NT2/D1 (cell line): ENCODE measurements at places on chromosomes 1 and 21.

DNA sequence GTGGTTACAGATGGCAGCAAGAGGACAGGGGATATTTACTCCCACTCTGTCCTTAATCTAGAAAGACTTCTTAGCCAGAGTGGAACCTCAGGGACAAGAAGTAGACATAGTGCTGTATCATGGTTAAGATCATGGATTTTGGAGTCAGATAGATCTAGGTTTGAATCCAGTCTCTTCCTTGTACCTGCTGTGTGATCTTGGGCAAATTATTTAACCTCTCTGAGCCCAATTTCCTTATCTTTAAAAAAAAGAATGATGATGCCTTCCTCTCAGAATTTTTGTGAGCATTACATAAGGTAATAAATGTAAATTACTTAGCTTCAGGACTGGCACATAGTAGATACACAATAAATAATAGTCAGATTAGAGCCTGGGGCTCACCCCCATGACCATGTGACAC lies 78.4 kb downstream of the TAS1R2 start:
- no peak for DNase-seq

GRCh38 chr1:66764994-66765578 lies 12.8 kb downstream of the DYNLT5 start:
- peak; percentile 30 for DNase-seq

- no peak for DNase-seq
Observed at GRCh38 chr1:147811273-147811672, 50.9 kb upstream of the GJA5 start.

- no peak for DNase-seq
Observed at GRCh38 chr1:28512058-28512611, 6.3 kb downstream of the RCC1 start.

DNA sequence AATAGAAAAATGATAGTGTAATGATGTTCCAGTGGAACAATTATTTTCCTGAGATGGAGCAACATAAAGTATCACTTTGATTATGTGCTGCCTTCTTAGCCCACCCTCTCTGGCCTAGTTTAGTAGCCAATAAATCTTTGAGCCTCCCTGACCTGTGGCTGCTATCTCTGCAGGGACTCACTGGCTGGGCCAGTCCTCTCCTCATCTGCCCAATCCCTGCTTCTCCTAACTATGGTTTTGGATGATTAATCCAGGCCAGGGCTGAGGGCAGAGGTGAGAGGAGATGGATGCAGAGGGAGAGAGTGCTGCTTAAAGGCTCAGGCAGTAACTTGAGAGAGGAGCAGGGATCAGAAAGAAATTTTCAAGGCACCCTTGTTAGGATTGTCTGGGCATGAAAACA lies 89.0 kb upstream of the CD34 start:
- no peak for DNase-seq

GRCh38 chr21:16082038-16082816 lies 352.4 kb downstream of the USP25 start:
- no peak for DNase-seq

DNA sequence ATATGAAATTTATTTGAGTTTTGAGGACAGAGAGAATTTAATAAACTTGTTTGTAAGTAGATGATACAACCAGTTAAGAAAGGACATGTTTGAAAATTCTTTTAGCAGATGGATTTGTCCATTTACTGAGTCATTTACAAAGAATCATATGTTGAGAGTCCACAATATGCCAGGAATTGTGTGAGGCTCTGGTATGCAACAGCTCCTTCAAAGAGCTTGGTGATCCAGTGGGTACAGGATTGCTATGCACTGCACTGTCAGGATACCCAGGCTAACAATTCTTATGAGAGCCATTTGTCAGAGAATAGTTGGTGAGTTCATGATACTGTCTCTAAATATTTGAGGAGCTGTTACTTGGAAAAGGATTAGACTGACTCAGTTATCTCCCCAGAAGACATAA lies 11.0 kb downstream of the DNM3 start:
- DNase-seq = no peak

DNA sequence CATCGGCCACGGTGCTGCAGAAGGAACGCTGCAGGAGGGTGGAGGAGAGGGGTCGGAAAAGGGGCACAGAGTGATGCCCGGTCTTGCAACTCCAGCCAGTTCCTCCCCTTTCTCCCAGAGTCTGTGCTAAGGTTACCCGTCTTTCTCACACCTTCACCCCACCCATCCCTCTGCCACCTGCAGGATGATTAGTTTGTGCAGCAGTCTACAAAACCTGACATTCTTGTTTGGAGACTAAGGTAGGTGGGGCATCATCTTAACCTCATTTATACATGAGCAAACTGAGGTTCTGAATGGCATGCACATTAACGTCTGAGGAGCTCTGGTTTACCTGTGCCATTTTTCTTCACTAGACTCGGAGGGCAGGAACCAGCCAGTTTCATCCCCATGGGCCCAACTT lies 232.3 kb downstream of the GRIK3 start:
- no peak for DNase-seq

DNA sequence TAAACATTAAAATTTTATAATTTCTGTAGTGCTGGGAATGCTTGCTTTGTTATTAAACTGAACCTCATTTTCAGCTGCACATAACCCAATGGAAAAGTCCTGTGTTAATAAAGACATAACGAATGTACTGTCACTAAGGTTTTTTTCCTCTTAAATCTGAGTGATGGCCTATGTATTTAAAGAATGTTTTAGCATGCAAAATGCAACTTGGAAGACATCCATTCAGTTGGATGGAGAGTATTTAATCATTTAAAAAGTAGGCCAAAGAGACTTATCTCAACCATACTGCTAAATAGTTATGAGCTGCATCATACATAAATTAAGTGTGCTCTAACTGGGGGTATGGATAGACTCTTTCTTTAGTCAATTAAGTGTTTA lies 48.5 kb downstream of the RWDD3 start:
- DNase-seq = no peak

- DNase-seq = peak; percentile 18
Observed at GRCh38 chr1:17957588-17958267, 149.9 kb upstream of the IGSF21 start.

DNA sequence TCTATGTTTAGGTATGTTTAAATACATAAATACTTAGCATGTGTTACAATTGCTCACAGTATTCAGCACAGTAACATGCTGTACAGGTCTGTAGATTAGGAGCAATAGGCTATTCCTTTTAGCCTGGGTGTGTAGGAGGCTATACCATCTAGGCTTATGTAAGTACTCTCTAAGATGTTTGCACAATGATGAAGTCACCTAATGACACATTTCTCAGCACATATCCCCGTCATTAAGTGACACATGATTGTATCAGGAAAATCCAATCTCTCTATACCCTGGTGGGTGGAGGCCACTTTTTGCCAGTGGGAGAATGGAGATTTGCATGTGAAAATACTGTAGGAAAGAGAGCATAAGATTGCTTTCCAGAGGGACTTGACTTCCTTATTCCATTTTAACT lies 5.5 kb upstream of the TEDDM1 start:
- DNase-seq = no peak

GRCh38 chr1:208781391-208782045 lies 537.3 kb upstream of the PLXNA2 start:
- DNase-seq = peak; percentile 80

DNA sequence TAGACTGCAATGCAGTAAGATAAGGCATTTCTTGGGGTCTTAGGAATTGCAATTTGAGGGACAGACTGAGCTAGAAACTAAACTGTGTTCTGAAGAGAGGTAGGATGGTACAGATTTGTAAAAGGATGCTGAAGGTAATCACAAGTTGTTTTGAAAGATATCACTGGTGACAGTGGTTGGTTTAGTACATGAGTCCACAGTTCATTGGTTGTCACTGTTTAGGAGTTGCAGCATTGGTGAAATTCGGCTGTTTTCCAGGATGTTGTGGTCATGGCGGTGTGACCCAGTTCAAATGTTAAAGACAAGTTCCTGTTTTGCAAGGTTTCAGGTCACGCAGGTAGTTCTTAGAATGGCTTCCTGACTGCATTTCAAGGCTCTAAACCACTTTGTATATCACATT lies 292.8 kb upstream of the B3GALT2 start:
- DNase-seq = no peak

DNA sequence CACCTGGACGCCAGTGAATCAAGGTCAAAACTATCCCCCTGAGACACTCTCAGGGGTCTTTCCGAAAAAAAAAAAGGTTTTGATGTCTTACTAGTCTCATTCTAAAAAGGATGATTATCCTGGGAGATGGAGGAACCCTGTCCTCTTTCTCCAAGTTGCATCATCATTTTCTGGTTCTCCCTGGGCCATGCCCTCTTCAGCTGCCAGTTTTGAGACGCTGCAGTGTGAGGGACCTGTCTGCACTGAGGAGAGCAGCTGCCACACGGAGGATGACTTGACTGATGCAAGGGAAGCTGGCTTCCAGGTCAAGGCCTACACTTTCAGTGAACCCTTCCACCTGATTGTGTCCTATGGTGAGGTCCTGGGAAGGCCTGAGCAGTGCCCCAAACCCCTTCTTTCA lies 3.5 kb downstream of the FCRLA start:
- DNase-seq = no peak

- DNase-seq = no peak
Observed at GRCh38 chr1:119038363-119038762, 50.2 kb upstream of the TBX15 start.

- no peak for DNase-seq
Observed at GRCh38 chr1:245772325-245772724, 617.5 kb downstream of the KIF26B start.

DNA sequence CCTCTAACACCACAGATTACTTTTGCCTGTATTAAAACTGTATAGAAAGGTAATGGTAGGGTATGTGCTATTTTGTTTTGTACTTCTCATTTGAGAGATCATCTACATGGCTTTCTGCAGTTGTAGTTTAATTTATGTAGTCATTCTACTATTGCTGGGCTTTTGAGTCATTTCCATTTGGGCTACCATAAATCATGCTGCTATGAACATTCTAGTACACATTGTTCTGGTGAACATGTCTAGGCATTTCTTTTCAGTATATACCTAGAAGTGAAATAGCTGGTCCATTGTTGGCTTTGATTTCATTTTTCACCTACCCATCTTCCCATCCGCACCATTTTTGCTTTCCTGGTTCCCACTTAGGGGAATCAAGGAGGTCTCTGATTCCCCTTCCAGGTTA lies 18.7 kb downstream of the EDN2 start:
- DNase-seq = no peak

DNA sequence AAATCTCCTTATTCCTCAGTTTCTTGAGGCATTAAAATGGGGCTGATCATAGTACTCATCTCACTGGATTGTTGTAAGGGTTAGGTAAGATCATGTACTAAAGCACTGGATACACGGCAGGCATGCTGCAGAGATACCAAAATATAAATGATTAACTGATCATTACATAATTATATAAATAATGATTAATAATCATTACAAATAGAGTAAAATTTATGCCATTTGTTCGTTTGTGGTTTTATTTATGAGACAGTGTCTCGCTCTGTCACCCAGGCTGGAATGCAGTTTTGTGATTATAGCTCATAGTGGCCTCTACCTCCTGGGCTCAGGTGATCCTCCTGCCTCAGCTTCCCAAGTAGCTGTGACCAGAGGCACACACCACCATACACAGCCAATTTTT lies 140.7 kb downstream of the HHAT start:
- DNase-seq = no peak

GRCh38 chr1:207968521-207969009 lies 57.6 kb upstream of the CD34 start:
- no peak for DNase-seq

DNA sequence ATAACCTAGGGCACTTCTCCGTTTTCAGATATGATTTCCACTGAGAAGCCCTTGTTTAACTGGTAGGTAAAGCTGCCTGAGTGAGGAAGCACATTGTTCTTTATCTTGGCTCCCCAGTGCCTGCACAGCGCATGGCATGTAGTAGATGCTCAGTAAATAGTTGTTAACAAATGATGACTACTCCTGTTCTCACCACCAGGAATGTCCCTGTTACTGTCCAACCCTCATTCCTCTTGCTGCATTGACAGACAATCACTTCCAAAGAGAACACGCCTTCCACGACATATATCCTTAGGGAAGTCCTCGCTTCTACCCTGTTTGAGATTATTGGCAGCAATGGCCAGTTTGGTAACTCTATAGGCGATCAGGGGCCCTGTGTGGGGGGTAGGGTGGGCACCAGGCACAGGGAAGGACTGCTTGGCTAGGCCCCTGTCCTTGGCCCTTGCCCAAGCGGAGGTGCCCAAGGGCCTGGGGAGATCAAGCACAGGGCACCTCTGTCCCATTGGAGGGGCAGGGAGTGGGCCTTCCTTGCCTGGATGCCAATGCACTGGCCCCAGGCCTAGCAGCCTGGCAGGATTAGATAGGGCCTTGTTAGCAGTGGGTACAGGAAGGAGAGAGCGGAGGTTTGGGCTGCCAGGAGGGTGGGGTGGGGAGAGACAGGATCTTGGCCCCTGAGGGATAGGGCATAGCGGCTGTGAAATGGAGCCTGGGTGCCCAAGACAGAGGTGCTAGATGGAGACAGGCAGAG lies 10.2 kb downstream of the NES start:
- DNase-seq = no peak

GRCh38 chr1:58594546-58594945 lies 17.5 kb upstream of the TACSTD2 start:
- DNase-seq = no peak

DNA sequence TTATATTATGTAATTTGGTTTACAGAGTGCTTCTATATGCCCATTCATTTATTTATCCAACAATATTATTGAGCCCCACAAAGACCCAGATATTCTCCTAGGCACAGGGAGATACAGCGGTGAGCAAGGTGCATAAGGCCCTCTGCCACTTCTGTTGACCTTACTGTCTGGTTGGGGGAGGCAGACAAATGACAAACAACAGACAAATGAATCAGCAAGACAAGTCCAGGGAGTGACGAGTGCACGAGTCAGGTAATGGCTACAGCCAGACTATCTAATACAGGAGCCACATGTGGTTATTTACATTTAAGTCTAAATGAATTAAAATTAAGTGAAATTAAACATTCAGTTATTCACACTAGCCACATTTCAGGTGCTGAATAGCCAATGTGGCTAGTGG lies 22.0 kb upstream of the BCAR3 start:
- no peak for DNase-seq

GRCh38 chr1:157218671-157219070 lies 80.5 kb upstream of the ETV3 start:
- DNase-seq = no peak

GRCh38 chr1:48611841-48612240 lies 139.8 kb upstream of the SPATA6 start:
- no peak for DNase-seq

DNA sequence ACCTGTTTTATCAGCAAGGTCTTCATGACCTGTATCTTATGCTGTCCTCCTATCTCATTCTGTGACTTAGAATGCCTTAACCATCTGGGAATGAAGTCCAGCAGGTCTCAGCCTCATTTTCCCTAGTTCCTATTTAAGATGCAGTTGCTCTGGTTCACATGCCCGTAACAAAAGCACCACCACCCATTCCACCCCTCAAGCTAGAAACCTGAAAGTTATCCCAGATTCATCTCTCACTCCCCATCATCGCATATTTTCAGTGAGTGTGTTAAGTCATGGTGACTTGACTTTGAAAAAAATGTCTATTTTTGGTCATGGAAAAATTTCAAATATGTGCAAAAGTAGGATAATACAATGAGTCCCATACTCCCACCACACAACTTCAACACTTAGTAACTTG lies 11.7 kb downstream of the HMGN2 start:
- DNase-seq = no peak

- no peak for DNase-seq
Observed at GRCh38 chr1:22257290-22258275, 114.7 kb upstream of the WNT4 start.
